NCI-H1436 treated with DMSO at 0.1 percent for 48 hours (cell line): ENCODE measurements at places on chromosomes 5 and 9.

GRCh38 chr9:134349936-134350335 lies 23.7 kb downstream of the RXRA start:
- no peak for DNase-seq

GRCh38 chr9:2742214-2742613 lies 24.9 kb downstream of the KCNV2 start:
- DNase-seq: no peak

DNA sequence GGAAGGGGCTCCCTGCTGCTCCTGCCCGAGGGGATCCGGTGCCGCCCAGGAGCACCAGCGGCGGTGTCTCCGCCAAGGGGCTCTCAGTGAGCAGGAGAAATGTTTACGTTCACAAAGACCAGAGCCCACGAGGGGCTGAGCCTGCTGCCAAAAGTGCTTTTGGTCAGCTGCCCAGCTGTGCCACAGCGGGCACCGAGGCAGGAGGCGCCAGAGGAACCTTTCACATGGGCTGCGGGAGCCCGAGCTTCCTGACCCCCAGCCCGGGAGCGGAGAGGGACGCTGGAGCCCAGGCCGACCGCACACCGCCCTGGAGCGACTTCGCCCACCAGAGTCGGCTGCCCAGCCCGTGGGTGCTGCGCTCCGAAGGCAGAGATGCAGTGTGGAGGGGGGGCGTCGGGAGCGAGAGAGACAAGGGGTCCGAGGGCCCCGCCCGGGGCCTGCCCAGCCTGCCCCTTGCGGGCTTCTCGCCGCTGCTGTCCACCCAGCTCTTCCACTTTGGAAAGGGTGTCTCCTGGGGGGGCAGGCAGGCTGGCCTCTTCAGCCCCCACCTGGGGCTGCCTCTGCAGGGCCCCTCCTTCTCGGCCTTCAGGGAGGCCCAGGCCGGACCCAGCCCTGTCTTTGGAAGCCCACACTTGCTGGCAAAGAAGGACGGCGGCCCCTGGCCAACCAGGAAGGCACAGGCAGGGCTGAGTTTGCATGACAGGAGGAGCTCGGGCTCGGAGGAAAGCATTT lies 7.9 kb downstream of the PPP1R26 start:
- no peak for DNase-seq

DNA sequence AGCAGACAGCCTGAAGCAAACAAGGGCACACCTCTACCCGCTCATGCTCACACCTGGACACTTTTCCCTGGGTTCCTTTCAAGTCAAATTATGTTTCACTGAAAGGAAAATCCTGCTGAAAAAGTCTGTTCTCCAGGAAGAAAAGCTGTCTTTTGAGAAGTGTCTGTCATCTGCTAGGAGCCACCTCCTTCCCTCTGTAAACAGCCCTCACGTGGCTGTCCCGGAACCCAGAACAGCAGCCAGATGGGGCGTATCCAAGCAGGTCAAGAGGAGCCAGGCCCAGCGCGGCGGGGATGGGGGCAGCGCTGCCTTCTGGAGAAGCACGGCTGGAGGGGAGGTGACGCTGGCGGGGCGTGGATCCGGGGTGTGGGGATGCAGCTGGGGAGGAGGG lies at the start of gene PNPLA7:
Gene PNPLA7, minus strand, starts transcription at position 172 of the 391 bp plus-strand sequence. CDS start 205 bp downstream, outside the sequence.
- peak; percentile 40 for DNase-seq

DNA sequence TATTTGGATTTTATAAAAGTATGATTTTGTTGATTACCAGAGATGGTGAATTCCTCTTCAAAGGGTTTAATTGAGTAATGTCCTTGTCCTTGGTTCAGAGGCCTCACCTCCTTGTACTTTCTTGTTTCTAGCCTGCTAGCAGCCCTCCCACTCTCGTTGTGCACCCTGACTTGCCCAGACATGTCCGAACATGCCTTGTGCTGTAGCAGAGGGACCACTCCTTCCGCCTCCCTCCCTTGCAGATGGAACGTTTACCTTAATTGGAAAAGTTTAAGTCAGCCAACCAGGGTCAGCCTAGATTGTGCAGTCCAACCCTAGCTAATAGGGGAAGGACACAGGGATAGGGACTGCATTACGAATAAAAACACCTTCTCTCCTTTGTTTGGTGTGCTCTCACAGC lies 406.9 kb upstream of the NMUR2 start:
- DNase-seq: no peak

DNA sequence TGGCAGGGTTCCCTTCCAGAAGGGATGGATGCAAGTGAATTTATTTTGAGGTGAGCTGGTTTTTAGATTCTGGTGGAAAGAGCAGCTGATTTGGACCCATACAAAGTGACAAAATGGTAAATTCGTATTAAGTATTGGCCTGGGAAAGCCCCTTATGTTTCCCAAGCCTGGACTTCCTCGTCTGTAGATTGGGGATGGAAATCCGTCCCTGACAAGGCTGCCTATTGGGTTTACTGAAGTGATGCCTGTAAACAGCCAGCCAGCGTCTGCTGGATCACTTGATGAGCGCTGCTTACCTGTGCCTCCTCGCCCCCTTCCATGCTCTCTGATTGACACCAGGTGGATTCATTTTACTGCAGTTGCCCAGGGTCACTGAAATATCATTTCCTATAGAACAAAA lies 233.8 kb downstream of the GADD45G start:
- DNase-seq: no peak

DNA sequence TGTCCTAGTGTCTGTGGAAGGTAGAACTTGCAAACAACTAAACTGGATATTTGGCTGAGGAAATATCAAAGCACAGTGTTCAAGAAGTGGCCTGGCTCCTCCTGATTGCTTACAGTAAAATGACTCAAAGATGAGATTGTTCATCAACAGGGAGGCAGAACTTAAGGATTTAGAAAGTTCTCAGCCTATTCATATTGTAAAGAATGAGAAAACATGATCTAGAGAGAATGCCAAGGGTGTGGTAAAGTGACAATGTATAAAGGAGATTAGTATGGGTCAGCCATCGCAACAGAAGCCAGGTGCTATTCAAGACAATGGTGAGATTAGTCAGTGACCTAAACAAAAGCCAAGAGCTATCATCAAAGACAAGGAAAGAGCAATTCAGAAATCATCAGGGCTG lies 372.3 kb downstream of the SPOCK1 start:
- no peak for DNase-seq

DNA sequence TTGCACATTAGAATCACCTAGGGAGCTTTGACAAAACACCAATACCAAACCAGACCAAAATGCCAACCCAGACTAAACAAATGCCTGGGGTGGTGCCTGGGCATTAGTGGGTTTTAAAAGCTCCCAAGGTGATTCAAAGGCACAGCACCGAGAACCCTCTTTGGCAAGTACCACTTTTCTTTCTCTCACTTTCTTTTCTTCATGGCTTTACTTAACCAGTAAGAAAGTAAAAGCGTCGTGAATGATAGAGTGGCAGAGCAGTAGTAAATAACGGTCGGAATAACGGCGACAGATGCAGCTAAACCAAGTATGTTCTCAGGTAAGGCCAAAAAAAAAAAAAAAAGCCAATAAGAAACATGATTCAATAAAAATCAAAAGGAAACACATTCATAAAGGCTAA lies 49.5 kb downstream of the ZNF608 start:
- DNase-seq: no peak

- DNase-seq: no peak
Measured at GRCh38 chr5:158658446-158659230, 441.1 kb downstream of the EBF1 start.

GRCh38 chr9:98834386-98834785 lies 26.9 kb downstream of the GALNT12 start:
- no peak for DNase-seq

GRCh38 chr9:92353051-92353450 lies 27.3 kb downstream of the CENPP start:
- DNase-seq: no peak

DNA sequence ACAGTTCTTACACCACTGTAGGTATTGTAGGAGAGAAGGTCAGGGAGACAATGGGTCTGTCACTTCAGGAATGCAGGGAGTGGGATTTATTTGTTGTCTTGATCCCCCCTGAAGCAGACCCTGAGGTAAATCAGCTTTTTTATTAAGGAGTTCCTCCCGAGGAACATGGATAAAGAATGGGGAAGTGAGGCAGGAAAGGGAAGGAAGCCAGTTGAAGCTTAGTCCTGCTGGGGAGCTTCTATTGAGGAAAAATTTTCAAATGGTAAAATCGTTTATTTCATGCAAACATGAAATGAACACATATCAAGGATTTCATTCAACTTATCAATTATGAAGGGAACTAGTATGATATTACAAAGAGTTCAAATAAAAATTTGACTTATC lies 318.6 kb upstream of the PIK3R1 start:
- no peak for DNase-seq

DNA sequence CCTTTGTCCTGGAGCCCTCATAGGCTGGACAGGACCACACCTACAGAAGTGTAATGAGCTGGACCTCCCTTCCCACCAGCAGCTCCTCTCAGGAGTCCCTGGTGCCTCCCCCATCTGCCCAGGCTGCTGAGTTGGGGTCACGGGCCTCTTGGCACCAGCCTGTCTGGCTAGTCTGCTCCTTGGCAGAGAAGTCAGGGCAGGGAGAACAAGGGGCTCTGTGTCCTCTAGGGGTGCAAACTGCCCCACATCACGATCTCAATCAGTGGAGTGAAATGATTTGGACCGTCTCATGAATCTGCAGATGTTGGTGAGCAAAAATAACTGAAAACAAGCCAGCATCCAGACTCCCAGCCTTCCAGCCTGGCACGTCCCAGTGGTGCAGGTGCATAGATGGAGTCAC lies 14.9 kb upstream of the GFPT2 start:
- DNase-seq: no peak

DNA sequence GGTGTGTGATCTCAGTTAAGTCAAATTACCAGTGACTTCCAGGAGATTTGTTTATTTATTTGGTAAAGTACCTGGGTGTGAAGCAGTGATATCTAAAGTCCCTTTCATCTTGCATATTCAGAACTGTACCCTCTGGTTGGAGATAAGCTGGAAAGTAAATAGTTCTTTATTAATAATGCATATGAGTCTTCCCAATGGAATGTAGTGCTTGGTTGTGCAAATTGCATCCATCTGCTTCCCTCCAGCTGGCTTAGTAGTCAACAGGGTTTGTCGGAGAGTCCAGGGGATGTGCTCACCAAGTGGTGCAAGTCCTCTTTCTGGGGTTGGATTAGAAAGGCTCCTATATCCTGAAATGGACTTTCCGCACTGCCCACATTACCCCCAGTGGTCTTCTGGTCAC lies 42.0 kb downstream of the TRPM3 start:
- no peak for DNase-seq
